OCI-M1 (cell line): ENCODE measurements at places on chromosomes 11 and 22.
A peak's percentile ranks its signal among the peaks of the same experiment; 100 is the strongest.

GRCh38 chr11:75903276-75903675 lies 88.3 kb downstream of the UVRAG start:
- DNase-seq: no peak

GRCh38 chr11:32216749-32217148 lies 125.9 kb downstream of the RCN1 start:
- DNase-seq: no peak

DNA sequence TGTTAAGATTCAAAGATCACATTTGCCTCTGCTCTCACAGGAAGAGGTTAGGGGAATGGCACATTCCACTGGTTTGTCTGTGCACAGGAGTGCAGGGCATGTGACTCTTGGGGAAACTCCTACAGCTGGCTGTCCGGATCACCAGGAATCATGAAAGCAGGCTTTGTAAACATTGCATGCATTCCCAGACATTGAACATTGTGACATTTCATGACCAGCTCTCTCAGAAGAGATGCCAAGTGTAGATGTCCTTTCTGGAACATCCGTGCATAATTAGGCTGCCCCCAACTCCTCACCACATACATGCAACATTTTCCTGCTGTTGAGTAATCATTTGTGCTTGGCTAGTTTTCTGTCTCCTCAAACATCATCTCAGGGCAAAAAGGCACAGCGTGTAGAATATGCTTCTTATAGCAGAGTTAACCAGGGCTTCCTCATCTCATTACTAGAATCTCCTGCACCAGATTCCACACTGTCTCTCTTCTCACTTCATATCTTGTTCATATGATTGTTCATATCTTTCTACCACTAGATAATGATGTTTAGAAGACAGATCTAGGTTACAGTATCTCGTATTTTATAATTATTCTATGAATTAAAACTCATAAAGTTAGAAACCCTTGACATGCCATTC lies 694.7 kb downstream of the NTM start:
- DNase-seq: no peak

- DNase-seq: peak; percentile 73
These were observed 22.1 kb downstream of the LMO2 start for GRCh38 chr11:33869481-33870422.

DNA sequence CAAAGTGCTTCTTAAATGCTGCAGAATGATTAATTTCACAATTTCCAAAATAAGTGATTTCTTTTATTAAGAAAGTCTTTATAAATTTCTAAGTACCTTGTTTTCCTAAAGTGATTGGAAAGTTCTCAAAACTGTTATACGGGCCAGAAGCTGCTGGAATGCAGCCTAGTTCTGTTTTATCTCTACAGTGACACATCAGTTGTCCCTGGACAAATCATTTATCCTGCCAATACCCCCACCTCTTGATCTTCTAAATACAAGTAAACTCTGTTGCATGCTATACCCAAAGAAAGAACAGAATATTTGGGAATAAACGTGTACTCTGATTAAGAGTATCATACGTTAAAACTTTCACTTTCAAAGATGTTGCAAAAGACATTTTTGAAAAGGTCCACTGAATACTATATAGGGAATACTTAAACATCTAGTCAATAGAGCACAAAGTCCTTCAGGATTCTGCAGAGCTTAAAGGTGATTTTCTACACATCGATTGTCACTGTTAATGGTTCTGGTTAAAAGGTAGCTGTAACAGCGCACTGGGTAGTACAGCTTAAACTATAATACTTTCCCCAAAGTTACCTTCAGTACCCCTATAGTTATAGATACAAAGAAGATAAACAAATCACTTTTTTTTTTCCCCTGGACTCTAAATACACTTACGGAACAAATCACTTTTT lies 92.1 kb upstream of the APOA1 start:
- DNase-seq: peak; percentile 52

GRCh38 chr11:16789063-16789420 lies 50.6 kb downstream of the C11orf58 start:
- no peak for DNase-seq

DNA sequence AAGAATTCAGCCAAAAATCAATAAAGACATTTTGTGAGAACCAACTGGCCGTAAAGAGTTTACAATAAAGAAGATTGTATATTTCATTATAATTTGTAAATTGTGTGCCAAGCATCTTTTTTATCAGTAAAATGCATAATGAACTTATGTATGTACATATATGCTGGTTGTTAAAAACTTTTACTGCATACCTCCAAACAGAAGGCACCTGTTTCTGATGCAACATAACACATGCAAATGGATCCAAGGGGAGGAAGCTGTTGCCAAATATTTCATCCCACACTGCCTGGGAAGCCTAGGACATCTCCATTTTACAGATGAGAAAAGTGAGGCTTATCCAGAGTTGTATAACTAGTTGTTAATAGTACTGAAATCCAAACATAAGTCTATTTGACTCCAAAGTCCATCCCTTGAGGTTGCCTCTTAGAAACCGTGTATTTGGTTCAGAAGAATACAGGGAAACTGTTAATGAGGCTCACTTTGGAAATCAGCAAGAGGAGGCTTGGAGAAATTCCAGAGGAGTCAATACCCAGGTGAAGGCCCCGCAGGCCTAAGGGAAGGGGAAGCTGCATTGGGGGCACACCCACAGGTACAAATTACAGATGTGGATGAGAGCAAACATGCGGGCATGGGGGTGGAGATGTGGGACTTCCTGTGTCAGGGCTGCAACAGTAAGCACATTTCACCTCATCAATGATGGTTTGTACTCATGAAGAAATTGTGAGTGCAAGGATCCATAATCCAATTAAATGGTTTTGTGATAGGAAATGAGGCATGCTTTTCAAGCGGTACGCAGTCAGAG lies 51.1 kb downstream of the RCN1 start:
- DNase-seq: no peak

- no peak for DNase-seq
These were observed 3.0 kb downstream of the ATL3 start for GRCh38 chr11:63667995-63668795.

DNA sequence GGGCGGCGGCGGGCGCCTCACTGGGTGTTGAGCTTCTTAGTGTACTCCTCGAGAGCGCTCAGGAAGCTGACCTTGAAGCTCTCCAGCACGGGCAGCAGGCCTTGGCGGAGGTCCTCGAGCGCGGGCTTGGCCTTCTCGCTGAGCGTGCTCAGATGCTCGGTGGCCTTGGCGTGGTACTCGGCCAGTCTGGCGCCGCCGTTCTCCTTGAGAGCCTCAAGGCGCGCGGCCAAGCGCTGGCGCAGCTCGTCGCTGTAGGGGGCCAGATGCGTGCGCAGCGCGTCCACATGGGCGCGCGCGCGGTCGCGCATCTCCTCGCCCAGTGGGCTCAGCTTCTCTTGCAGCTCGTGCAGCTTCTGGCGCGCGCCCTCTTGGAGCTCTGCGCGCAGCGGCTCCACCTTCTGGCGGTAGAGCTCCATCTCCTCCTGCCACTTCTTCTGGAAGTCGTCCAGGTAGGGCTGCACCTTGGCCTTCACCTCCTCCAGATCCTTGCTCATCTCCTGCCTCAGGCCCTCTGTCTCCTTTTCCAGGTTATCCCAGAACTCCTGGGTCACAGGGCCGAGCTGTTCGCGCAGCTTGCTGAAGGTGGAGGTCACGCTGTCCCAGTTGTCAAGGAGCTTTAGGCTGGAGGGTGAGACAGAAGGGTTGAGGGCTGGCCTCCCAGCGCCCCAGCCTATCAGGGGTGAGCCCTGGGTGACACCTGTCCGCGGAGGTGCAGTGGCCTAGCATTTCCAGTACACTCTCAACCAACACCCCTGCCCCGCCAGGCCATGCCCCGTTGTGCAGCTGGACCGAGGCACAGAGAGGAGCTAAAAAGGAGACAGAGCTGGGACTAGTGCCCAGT lies 1.4 kb downstream of the APOA1 start:
- peak; percentile 82 for DNase-seq

DNA sequence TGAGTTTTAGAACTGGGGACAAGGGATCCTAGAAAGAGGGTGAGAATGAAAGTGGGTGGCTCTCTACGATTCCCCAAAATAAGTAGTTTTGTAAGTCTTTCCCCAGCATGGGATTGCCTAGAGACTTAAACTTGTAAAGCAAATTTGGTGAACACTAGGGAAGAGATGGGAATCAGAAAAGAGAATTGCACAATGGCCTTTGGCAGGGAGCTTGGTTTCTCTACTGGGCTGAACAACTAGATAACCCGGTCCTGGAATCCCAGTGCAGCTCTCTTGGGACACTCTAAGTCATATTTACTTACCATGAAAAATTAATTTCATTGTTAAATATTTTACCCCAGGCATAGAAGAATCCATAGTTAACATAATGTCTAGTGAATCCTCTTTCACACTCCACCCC lies 16.5 kb upstream of the USP18 start:
- no peak for DNase-seq

DNA sequence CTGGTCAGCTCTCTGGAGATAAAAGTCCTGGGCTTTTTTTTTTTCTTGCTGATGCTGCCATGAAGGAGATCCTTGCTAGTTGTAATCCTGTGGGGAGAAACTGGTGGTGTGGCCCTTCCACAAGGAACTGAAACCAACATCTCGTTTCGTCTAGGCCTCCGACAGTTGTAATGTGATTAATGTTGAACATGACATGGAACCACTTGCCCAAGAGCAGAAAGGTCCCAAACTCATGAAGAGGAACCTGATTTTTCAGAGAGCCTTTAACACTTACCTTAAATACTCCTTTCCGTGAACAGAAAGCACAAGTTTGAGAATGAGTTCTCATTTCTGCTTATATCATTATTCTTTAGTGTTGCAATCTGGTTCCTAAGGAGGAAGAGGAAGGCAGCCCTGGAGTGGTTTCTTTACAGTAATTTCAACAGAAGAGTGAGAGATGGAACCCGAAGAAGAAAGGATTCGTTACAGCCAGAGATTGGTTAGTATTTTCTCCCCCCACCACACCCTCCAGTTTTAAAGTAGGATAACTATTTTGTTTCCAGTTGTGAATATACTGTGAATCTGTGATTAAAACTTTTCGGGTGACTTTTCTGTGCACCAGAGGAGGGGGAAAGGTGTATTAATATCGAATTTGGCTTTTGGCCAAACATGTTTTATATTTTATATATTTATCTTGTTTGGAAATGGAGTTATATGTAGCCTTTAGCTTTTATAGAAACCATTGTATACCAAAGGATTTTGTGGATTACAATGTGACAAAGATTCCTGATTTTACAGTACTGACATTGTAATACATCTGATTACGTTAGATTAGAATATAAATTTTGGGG lies 2.0 kb downstream of the KDM2A start:
- DNase-seq: peak; percentile 74

- DNase-seq: no peak
These were observed 38.8 kb downstream of the PTPRJ start for GRCh38 chr11:48019217-48019584.

- peak; percentile 57 for DNase-seq
These were observed 377.7 kb downstream of the TENM4 start for GRCh38 chr11:79062814-79063762.

DNA sequence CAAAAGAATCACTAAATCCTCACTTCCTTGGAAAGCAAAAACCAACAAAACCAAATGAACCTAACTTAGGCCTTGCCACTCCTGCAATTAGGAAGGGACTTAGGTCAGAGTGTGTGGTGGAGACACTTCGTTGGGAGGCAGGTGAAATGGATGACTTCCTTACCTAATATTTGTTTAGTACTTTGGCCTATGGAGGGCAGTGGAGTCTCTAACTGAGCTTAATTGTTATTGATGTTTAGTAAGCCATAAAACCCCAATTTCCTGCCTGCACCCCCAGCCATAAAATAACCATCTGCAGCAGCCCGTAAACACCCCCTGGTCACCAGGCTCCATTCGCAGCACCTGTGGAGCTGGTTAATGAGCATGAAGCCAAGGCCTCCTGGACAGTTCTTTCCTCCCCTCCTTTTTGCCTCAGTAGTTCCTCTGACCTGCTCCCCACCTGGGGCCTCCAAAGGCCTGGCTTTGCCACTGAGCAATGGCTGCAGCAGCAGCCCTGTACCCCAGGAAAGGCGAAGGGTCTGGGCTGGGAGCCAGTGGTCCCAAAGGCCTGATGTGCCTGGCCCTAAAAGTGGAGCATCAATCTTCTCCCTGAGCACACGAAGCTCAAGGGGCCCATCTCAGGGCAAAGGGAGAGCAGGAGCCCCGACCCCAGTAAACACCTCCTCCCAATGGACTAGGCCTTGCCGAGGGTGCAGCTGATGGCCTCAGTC lies 15.6 kb upstream of the SYT13 start:
- DNase-seq: no peak

DNA sequence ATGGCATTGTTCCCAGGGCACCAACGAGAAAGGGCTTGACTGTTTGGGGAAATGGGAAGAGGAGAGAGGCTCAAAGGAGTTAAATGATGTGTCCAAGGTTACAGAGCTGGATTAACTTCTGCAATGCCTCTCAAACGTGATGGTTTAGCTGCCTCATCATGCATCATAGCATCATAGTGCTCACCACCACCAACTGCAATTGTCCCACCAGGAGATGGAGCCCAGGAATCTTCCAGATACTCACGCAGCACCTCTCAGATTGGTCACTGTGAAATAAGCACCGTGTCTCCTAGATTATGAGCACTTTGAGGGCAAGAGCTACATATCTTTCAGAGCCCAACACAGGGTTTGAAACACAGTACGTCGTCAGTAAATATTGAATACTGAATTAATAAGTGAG lies 69.2 kb downstream of the PRSS23 start:
- DNase-seq: no peak

- DNase-seq: no peak
These were observed 16.5 kb downstream of the GLB1L3 start for GRCh38 chr11:134292661-134293060.

DNA sequence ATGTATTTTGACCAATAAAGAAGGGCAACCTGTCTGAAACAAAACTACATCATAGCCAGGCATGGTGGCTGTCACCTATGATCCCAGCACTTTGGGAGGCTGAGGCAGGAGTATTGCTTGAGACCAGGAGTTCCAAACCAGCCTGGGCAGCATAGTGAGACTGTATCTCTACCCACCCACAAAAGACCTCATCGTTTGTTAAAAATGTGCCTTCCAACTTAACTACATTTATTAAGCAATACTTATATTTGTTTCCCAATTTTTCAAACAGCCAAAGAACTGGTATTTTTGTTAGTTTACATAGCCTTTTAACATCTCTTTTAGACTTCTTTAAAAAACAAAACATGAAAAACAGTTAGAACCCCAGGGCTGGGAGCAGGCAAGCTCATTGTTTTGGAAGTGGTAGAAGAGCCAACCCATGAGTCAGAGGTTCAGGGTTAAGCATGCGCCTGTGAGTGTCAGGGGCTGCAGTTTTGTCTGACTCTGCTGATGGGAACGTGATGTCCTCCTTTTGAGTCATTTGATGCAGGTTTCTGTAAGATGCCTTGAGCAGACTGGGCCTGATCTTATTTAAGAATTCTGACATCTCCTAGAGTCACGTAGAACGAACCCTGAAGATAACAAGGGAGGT lies 53.9 kb upstream of the CRTAM start:
- DNase-seq: no peak

GRCh38 chr11:126104420-126104819 lies 41.8 kb upstream of the CDON start:
- no peak for DNase-seq

GRCh38 chr11:8354622-8355415 lies 91.1 kb upstream of the LMO1 start:
- no peak for DNase-seq

GRCh38 chr22:29081517-29082236 lies 8.8 kb downstream of the KREMEN1 start:
- no peak for DNase-seq
